ENCODE measurements at places on chromosomes 16 and 17.
A peak's percentile ranks its signal among the peaks of the same experiment; 100 is the strongest.

DNA sequence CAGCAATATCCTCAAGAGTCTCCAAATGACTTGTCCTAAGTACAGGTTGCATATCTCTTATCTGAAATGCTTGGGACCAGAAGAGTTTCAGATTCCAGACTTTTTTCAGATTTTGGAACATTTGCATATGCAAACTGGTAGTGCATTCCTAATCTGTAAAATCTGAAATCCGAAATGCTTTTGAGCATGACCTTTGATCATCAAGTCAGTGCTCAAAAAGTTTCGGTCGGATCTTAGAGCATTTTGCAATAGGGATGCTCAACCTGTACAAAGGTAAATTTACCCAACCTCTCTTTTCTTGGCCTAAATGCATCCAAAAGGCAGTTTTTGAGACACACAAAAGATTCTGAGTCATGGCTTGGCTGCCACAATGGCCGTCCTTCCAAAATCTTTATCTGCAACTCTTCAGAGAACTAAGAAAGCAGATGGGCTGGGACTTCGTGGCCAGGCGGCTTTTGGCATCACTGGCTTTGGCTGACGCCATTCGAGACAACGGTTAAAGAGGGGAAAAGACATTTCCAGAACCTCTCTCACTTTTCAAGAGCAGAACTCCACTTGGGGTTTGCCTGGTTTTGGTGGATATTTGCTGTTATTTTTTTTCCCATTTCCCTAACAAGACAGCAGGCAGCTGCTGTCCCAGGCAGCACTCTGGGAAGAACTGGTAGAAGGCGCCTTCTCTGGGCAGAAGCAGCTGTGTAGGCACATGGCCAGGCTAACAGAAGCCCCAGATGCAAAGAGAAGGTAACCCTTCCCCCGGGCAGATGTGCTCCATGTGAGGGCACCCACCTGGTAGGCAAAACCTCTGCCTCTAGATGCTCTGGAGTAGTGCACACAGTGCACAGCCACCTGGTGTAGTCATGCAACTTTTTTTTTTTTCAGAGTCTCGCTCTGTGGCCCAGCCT, 8.9 kb downstream of the CPPED1 start:
- DNase-seq, result no peak

- no peak for DNase-seq
These were observed 40.4 kb downstream of the CFDP1 start for GRCh38 chr16:75392906-75393305.

DNA sequence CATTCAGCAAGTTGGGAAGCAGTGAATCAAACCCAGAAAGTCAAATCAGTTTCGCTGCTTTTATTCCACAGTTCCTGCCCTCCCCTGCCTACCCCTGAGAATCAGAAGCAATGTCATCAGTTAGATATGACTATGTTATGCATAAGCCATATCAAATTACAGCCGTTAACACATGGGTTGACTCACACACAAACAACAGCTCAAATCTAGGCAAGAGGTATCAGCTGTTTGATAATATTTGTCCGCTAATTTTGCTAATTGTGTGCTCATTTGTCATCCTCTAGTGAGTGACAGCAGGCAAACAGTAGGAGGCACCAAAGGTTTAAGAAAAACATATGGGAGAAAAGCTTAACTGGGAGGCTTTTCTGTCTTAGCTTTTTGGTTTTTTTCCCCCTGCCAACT, 327.4 kb upstream of the CCL2 start:
- DNase-seq, result no peak

- DNase-seq, result no peak
These were observed 23.6 kb downstream of the TNS4 start for GRCh38 chr17:40477796-40478195.

DNA sequence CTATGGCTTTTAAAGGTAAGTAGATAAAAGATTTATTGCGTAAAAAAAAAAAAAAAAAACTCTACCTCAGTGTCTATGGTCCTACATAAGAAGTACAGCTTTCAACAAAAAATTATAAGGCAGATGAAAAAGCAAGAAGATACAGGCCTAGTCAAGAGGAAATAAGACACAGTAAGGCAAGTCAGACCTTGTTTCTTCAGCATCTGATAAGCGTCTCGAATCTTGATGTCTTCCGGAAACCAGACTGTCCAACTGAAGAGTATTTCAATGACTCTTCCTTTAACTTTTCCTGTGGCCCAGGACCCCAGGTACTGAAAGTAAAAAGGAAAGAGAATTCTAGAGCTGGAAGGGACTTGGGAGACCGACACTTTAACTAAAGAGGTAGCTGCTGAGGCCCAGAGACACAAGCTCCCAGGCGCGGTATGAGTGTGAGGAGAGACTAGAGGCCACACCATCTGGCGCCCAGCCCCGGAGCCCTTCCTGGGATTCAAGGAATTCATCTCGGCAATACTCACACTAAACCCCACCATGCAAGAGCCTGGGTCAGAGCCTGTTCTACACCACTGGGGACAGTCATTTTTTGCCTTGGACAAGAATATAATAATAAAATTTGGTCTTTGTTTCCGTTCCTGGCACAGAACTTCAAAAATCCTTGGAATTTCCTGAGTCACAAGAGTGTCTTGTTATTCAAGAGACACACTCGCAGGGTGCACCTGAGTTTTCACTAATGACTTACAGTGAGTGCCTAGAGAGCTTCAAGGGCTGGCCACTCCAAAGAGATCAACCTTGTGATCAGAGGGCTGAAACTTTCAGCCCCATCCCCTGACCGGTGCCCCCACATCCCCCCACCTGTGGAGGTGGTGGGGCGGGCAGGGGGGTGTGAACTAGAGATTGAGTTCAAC, 18.6 kb downstream of the GGA2 start:
- DNase-seq, result no peak

GRCh38 chr17:76176701-76177574, 35.9 kb upstream of the FOXJ1 start:
- DNase-seq, result no peak

GRCh38 chr16:75462806-75463205, 1.7 kb downstream of the TMEM170A start:
- no peak for DNase-seq

- no peak for DNase-seq
These were observed 135.6 kb upstream of the IRX3 start for GRCh38 chr16:54422159-54422558.

DNA sequence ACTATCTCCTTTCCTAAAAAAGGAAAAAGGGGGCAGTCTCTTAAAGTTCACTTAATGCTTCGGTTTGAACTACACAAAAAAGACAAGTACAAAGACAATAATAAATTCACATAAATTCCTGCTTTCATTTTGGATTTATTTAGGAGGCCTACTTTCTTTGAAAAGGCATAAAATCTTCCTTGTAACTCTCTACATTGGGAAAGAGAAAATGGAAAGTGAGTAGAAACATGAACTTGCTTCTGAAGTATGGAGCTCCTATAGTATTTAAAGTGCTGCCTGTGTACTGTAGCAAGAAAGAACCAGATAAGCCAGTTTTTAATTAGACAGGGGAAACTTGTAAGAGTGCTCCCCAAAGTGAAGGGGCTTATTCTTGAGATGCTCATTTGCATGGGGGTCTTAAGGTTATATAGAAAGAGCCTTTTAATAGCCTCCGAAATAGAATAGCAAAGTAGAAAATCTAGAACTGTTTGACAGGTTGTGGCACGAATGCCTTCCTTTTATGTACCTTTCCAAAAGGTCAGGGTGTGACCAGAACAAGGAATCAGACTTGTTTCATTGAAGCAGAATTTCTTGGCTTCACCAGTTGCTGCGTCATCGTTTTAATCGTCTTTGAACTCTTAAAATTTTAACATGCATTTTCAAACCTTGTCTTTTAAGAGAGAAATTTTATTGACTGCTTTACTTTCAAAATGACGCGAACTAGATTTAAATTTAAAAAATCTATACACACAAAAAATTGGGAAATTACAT, 12.9 kb downstream of the GAN start:
- no peak for DNase-seq

DNA sequence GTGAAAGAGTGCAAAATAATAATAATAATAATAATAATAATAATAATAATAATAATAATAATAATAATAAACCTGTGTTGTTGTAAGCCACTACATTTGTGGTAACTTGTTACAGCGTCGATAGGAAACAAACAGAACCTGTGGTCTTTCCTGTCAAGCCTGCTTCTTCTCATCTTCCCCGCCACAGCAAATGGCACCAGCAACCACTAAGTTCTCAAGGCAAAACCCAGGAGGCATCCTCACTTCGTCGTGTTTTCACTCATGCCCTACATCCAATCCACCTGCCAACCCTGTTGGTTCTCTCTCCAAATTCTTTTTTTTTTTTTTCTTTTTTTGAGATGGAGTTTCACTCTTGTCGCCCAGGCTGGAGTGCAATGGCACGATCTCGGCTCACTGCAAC, 34.2 kb downstream of the ITGAE start:
- no peak for DNase-seq

DNA sequence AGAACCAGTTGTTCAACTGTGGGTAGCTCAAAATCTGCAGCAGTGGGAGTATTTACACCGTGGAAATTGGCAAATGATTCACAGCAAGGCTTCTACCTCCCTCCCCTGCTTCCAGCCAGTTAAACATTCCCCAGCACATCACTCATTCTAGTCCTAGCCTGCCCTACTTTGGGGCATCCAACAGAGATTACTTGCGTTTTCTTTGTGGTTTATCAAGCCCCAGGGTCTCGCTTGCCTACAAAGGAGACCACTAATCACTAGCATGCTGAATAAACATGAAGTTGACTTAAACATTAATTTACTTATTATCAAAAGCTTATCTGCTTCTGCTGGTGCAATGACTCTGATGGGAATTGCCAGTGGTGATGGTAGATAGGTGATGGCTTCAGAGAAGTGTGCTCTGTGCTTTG, 94.5 kb downstream of the MARF1 start:
- DNase-seq, result no peak

GRCh38 chr17:36184023-36184765, 7.8 kb upstream of the TBC1D3B start:
- no peak for DNase-seq

GRCh38 chr17:67970783-67971182, 25.5 kb downstream of the C17orf58 start:
- no peak for DNase-seq

DNA sequence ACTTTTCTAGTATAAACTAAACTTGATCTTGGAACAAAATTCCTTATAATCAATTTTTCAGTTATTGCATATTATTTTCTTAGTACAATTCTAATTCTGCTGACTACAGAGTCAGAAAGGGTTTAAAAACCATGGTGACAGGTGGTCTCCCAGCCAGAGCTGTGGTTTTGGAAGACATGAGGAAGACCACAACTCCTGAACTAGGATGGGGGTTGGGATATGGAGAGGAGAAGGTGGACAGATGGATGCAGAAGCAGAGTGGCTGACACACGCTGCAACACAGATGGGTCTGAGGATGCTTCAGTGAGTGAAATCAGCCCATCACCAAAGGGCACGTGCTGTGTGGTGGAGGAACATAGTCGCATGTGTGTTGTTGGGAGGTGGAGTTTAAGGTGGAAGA, 187.7 kb downstream of the LGALS9B start:
- DNase-seq, result no peak

DNA sequence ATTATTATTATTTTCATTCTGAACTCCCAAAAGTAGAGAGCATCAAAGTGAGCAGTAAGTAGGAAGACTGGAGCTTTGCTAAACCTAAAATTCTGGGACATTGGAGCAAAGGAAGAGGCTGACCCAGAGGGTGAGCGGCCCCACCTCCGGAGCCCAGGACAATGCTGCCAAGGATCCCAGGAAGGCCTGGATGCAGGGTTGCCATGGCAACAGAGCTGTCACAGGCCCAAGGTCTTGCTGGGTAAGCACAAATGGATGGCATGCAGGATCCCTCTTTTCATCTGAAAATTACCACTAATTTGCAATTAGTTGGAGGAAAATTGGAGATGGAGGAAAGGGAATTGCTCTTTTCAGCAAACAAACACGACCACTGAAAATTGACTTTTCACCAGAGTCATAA, 457.9 kb upstream of the CDH5 start:
- DNase-seq, result no peak

- DNase-seq, result peak; percentile 58
These were observed 40.1 kb downstream of the NOS2 start for GRCh38 chr17:27760069-27760885.

DNA sequence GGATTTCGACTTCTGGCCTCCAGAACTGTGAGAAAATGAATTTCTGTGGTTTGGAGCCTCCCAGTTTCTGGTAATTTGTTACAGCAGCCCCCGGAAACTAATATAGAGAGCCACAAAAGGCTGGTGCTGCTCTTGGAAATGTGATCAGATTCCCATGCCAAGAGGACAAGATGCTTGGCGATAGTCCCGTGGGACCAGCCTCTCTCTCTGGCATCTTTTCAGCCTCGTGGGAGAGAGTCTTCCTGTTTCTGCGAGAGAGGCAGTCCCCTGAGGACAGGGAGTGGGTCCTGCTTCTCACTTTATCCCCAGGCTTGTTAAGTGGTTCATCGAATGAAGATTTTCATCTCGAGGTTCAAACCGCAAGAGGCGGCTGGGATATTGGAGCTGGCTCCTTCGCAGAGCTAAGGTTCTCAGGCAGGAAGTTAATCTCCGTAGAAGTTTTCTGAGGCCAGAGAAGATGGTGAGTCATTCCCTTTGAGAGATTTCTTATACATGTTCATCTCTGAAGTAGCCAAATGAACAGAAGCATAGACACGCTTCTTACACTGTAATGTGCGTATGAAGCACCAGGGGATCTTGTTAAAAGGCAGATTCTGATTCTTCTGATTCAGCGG, 211.6 kb upstream of the SDK2 start:
- DNase-seq, result no peak

DNA sequence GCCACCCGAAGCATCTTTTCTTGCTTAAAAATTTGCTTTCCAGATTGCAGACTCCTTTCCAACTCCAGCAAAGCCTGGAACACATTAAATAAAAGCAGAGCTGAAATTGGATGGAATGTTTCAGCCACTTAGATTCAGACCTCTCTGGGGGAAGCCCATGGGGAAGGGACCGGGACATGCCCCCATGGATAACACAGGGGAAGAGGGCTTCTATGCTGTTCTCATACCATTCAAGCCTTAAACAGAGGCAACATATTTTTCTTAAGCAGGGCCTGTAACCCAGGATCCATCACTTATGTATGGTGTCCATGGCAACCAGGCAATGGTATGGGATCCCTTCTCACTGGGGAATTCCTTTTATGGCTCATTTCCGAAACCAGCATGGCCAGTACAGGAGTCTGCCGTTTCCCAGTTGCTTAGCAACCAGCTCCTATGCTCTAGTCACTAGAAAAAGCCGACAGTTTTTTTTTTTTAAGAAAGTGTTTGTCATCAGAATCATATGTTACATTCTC, 62.0 kb upstream of the MARCHF10 start:
- DNase-seq, result no peak

- peak; percentile 57 for DNase-seq
These were observed 13.7 kb upstream of the GUCY2D start for GRCh38 chr17:7988750-7989178.
